ENCODE measurements at places on chromosomes 7 and 10.

GRCh38 chr10:119235356-119235755 is 28.0 kb downstream of the GRK5 start:
- DNase-seq = no peak

DNA sequence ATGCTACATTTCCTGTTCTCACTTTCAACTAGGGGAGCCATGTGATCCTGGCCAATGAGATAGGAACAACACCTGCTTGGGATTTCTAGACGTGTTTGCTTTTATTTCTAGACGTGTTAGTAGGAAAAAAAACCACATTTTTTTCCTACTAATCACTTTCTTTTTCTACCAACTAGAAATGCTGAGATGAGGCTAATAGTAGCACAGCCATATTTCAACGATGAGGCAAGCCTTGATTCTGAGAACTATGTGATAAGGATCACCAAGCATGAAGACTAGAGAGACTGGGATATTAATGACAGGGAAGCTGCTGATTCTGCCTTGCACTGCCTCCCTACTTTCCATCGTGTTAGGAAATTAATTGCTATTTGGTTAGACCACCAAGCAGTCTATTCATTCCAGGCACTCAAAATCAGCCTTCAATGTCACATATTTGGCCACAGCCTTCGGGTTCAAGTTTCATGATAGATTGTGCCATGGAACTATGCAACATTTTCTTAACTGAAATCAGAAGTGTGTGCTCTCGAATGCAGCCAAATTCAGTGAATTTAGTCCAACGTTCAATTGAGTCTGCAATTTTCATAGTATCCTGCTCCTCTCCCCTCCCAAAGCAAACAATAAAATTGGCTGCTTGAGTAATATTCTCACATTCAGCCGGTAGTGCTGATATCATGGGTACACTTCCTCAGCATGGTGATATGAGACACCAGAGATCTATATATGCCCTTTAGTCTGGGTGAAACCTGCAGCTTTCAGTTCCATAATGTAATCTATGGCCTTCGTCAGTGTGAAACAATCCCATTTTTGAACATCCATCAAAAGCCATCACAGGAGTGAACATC is 98.1 kb downstream of the GPR37 start:
- DNase-seq = no peak

- DNase-seq = no peak
Measured at GRCh38 chr10:131053192-131053591, 258.3 kb downstream of the TCERG1L start.

DNA sequence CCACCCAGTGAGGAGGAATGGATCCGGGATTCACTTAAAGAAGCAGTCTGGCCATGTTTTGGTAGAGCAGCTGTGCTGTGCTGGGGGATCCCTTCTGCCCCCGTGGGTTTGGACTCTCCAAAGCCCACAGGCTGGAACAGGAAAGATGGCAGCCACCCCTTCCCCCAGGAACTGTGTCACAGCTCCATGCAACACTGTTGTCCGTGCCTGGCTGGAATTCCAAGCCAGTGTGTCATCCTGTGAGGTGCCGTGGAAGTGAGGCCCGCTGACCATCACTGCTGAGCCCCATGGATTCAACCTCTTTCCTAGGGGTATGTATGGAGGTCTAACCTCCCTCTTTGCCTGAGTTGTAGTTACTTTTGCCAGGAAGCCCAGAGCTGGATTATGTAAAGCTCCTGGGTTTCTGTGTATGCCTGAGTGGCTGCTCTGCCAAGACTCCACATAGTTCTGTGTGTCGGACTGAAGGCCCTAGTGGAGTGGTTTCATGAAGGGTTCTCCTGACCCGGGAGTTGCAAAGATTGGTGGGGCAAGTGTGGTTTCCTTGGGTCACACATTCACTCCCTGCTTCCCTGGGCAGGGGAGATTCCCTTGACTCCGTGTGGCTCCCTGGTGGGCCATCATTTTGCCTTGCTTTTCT is 35.1 kb upstream of the PCGF5 start:
- DNase-seq = no peak

DNA sequence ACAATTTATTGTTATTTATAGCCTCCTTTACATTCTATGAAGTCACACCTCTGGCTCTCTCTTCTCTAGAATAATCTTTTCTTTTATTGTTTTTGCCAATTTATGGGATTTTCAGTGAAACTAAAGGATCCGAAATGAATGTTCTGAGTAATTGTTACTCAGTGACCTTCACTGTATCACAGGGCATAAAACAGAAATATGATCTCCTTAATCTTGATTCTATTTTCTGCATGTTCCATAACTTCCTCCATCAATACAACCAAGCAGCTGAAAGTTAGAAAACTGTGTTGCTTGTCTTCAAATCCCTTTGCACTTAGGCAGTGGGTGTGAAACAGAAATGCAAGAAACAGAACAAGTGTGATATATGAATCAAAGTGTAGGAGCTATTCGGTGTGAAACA is 57.4 kb upstream of the FERD3L start:
- DNase-seq = no peak

- no peak for DNase-seq
Measured at GRCh38 chr10:34231441-34232180, 583.5 kb downstream of the PARD3 start.

GRCh38 chr7:94344826-94345225 is 49.9 kb upstream of the COL1A2 start:
- no peak for DNase-seq

DNA sequence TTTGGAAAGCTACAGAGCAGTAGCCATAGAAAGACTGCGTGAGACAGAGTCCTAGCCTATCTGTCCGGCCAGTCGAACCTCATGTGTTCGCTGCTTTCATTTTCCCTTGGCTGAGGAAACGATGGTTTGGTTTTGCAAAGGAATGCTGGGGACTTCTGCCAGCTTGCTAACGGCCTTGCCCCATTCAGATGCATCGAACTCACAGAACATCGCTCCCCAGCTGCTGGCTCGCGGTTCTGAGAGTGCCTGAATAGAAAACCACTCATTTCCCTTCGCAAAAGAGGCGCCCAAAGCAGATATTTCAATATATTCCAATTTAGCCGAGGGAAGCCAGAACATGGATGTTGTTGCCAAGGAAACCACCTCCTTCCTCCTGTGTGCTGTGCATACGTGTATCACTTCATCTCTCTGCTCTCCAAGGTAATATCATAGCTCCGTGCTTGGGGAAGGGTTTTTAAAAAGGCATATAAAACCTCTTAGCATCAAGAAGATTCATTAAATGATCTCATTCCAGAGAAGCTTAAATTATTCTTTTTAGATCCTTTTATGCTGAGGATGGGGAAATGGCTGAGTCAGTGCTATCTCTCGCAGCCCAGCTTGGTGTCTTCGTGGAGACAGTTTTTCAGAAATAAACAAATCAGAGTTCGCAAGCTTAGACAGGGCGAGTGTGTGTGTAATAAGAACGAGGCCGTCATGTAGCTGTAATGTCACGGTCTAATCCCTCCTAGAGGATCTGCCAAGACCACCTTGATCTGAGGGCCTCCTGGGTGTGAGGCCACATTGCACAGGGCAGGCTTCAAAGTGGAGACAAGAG is 215.2 kb downstream of the RPS24 start:
- DNase-seq = no peak

- DNase-seq = no peak
Measured at GRCh38 chr7:44461387-44461786, 29.1 kb downstream of the NUDCD3 start.

GRCh38 chr7:27364344-27364758 is 121.7 kb downstream of the EVX1 start:
- peak; percentile 78 for DNase-seq

DNA sequence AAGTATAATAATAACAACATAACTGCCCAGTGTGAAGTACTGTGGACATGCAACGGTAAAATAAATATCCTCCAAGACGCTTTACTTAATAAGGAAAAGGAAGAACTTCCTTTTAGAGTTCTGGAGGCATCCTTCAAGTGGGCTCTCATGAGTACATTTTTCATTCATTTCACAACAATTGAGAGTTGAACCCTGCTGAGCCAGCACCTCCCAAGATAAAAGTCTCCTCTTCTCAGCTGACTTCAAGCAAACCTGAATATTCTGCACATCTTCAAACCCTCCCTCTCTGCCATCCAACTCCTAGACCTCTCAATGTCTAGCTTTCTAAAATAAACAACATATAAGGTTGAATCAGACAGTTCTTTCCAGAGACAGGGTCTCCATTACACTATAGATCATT is 7.5 kb downstream of the CCDC71L start:
- no peak for DNase-seq

GRCh38 chr10:115084277-115084850 is 8.8 kb upstream of the ATRNL1 start:
- DNase-seq = no peak

DNA sequence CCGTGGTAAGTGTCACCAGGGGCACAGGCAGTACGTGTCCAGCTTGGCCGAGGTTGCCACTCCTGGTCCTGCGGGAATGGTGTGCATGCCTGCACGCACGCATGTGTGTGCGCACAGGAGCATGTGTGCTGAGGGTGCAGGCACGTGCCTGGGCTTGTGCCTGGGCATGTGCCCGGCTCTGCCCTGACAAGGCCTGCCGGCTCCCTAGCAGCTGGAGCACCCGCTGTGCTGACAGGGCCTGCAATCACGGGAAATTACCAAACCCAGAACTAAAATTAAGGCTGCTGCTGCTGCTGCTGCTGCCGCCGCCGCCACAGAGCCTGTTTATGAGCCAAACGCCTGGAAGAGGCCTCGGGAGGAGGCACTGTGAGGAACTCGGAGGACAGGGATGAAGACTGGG is 28.7 kb downstream of the GHRHR start:
- DNase-seq = no peak

GRCh38 chr7:3069771-3070449 is 26.2 kb upstream of the CARD11 start:
- no peak for DNase-seq

GRCh38 chr7:105876964-105877601 is 684 bp upstream of the ATXN7L1 start:
- DNase-seq = peak; percentile 78

GRCh38 chr7:156832195-156832877 is 60.6 kb downstream of the LMBR1 start:
- DNase-seq = no peak

DNA sequence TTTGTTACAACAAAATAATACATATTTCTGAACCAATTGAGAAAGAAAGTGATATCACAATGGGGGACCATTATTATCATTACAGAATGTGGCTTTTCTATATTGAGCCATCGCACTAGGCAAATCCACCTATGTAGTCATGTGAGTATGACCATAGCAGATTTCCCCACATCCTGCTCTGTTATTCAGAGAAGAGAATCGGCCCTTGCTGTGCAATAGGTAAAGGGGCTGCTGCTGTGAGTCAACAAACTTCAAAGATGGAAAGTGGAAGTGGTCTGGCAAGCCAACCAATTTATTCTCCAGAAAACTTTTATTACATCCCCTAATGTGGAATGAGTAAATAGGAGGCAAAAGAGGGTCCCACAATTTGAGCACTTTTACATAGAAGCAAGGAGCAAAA is 573.4 kb downstream of the ETV1 start:
- DNase-seq = no peak

DNA sequence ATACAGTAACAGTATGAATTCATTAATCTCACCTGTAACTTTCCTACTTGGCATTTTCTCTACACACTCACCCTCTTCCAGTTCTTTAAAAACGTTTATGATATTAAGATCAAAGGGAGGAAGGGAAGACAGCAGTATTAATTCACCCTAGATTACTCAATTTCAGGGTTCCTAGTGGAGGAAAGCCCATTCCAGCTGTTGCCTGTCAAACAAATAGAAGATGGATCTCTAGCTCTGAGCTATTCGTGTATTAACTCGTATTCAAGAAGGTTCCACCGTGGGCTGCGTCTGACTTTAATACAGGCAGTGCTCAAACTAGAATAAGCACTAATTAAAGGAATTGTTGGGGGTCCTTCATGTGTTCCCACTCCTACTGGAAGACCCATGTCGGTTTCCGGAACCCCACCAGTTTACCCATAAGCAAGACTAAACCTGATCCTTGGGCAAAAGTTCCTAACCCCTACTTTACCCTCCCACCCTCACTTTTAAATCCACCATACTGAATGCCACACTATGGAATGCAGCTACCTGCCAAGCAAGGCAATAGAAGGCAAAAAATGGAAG is 2.1 kb downstream of the NANOS1 start:
- no peak for DNase-seq

- peak; percentile 96 for DNase-seq
Measured at GRCh38 chr10:102241444-102242117, at the start of gene PITX3. Gene PITX3, minus strand, starts transcription at chr10:102241512. Its CDS starts 9,432 bp downstream, at chr10:102232080.

GRCh38 chr7:140672382-140673062 is at the start of gene ADCK2:
Gene ADCK2, plus strand, starts transcription at chr7:140672945. Its CDS starts 386 bp downstream, at chr7:140673331.
- DNase-seq = peak; percentile 69

- DNase-seq = no peak
Measured at GRCh38 chr10:133278577-133279265, 2.1 kb upstream of the ADAM8 start.

DNA sequence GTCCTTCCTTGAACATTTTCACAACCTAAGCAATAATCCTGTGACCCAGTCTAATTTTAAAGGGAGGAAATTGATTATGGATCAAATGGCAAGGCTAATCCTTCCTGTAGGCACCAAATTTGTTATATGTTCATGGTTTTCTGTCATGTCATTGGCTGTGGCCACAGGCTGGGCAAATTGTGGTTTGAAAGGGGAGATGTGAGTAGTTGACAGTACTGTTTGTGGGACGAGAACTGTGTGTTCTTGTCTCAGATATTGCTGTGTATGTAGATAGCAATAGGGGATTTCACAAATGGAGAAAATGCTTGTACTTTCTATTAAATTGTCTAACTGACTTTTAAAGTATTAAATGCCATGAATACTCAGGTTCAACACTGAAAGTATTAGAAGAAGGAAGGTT is 8.1 kb upstream of the PRKG1 start:
- no peak for DNase-seq

DNA sequence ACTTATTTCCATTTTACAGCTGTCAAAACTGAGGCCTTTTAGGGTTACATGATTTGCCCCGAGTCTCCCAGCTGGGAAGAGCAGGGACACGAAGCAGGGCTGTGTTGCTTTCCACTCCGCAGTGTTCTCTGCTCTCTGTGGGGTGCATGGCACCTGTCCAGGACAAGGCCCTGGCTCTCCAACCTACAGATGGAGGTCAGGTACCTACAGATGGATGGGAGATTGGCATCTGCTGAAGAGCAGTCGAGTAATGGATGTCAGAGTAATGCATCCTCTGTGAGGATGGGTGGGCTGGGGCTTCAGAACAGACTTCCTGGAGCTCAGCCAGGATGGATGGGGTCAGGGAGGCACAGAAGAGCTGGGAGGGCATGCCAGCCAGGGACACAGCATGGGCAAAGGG is 85.0 kb downstream of the EMX2 start:
- DNase-seq = no peak

DNA sequence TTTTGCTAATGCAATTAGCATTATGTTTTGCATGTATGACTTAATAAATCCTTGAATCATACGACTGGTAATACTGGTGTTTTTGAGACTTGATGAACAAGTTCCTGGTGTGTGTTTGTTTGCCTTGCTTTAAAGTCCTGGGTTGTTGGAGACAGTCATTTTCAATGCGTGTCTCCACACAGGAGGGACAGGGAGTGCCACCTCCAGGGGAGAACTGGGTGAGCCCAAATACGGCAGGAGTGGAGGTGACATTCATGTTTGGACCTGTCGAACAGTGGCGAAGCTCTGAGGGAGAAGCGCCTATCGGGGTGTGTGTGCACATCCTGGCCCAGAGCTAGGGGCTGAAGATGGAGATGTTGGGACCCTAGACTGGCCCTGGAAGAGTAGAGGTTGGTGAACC is 43.8 kb downstream of the DAGLB start:
- no peak for DNase-seq
